ENCODE measurements at places on chromosomes 16 and 17.
A peak's percentile ranks its signal among the peaks of the same experiment; 100 is the strongest.

DNA sequence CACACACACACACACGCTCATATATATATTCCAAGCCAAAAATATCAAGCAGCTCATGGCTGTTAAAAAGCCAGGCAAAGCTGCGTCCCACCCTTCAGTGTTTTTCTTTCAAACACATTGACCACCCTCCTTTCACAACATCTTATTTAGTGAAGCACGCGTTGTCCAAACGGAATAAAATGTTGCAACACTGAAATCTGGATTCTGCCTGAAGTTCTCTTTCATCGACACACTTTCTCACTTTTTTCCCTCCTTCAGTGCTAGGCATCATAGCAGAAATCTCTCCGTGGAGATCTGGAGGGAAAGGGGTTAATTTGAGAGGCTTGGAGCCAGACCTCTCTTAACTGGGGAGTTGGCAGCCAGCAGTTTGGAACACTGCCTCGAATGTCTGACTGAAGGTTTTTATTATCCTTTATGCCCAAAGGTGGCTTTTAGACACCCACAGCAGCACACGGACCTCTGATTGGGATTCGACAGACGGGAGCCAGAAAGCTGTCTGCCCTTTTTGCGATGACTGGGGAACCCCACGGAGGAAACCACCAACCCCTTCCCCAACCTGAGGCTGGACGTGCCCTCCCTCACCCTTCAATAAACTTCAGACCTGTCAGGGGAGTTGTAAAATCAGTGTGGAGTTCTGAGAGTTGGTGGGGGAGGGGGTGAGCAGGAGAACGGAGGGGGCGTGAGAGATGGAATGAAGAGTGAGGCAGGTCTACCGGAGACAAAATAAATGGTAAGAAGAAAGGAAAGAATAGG lies 833.6 kb upstream of the SOX9 start:
- DNase-seq: no peak

GRCh38 chr17:54749157-54749556 lies 151.5 kb upstream of the TOM1L1 start:
- DNase-seq: no peak

DNA sequence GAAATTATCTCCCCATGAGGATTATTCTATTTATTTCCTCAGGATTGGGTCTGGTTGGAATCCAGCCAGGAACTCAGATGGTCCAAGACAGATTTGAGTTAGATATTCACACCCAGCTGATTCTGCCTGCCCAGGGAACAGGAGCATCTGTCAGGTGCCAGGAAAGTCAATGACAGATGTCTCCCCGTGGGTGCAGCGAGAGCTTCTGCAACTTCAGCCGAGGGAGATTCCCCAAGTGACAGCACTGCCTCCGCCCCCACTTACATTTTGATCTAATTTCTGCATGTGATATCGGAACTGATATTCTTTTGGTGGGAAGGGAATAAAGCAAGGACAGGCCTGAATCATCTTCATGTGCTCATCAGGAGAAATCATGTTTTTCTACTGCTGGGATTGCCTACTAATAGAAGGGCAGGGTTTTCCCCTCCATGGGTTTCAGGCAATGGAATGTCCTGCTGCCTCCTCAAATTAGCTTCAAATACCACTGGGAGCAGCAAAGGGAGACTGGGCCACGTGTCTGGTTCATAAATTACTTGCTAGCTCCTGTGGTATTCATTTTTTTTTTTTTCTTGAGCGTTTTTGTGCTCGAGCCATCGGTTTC lies 15.7 kb upstream of the DHX8 start:
- DNase-seq: peak; percentile 90

DNA sequence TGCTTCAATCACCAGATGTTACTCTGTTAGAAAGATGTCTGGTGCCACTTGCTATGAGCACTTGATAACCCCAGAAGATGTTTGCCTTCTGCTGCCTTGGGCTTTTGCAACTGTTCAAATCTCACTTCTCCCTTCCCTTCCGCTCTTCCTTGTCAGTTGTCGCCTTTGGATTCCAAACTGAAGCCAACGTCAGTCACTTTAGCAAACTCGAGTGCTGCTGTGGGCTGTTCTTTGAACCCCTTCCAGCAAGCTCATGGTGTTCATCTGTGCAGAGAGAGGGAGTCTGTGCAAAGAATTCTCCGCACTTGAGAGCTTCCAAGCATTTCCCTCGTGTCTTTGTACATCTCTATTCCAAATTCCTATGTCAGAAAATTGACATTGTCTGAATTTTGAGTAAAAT lies 879.4 kb downstream of the CDH11 start:
- DNase-seq: no peak

GRCh38 chr17:7237266-7237760 lies 1.9 kb downstream of the PHF23 start:
- no peak for DNase-seq

DNA sequence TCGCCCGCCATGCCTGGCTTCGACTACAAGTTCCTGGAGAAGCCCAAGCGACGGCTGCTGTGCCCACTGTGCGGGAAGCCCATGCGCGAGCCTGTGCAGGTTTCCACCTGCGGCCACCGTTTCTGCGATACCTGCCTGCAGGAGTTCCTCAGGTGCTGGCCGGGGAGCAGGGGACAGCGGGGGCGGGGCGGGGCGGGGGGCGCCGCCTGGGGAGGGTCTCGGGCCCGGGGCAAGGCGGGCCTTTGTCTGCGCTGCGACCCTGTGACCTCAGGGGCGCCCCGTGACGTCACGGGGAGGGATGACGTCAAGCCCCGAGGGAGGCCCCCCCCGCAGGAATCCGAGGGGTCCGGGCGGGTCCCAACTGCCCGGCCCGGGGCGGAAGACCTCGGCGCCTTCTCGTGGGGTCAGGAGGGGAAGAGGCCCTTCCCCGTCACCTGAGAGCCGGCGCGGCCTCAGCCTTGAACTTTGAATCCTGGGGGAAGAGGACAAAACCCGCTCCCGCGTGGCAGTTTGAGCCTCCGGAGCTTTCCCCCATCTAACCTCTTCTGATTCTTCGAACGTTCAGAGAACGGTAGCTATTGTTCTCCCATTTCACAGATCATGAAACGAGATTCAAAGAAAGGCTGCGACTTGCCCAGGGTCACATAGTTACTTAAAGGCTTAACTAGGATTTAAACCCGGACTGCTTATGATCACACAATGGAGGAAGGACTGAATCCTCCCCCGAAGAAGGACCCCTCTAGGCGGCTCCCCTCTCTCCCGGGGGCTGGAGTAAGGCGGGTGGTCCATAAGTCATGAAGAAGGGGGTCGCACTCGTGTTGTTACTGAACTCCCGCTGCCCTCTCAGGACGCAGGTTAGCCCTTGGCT lies 527 bp downstream of the TRAF4 start:
- DNase-seq: peak; percentile 70

DNA sequence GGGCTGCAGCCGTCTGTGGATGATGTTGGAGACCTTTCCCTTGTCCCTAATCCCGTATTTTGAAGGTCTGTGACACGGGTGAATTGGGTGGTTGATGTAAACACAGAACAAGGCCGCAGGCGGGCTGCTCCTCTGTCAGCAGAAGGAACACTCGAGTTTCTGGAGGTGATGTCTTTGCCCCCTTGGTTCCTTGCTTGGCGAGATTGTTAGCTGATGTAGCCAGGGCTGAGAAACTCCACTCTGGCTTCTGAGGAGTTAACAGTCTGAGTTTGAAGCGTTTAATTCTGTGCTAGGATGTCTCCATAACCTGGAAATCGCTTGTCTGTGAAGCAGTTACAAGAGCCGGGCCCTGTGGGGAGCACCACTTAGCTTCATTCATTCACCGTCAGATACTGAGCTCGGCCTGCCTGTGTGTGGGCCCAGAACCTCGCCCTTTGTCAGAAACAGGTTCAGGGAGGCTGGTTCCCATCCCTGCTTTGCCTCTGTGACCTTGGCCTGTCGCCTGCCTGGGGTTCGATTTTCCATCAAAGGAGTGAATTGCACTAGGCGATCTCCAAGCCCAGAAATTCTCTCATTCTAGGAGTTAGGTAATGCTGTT lies 1.3 kb downstream of the MAPK8IP3 start:
- peak; percentile 41 for DNase-seq

GRCh38 chr16:80806927-80807340 lies 2.5 kb upstream of the CDYL2 start:
- peak; percentile 41 for DNase-seq

DNA sequence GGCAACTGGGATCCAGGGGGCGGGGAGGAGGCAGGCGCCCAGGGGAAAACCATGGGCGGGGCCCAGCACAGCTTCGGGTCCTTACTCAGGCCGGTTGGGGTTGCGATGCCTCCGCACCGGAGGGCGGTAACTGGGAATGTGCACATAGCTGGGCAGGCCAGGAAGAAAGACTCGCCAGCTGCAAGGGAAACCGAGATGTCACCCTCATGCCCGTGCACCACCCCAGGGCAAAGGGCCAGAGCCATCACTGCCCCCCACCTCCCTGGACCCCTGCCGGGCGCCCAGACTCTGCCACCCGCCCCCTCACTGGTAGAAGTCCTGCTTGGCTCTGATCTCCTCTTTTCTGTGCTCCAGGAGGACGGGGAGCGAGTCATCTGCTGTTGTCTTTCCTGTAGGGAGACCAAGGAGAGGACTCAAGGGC lies 6.7 kb downstream of the ALOX12B start:
- no peak for DNase-seq

DNA sequence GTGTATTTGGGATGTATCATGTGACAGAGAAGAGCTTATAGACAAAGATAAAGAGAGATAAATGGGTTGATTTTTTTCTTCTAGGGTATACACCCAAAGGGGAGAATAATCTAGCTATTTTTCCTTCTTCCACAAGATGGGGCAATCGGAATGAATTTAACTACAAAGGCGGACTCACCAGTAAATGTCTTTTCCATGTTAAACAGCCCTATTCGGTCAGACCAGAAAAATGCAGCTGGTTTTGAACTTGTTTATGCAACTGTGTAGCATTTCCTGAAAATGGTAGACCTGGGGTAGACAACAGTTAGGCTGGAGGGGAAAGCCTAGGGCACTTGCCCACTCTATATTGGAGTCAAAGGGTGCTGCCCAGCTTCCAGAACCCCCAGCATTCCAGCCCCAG lies 477.1 kb downstream of the TOX3 start:
- DNase-seq: no peak

DNA sequence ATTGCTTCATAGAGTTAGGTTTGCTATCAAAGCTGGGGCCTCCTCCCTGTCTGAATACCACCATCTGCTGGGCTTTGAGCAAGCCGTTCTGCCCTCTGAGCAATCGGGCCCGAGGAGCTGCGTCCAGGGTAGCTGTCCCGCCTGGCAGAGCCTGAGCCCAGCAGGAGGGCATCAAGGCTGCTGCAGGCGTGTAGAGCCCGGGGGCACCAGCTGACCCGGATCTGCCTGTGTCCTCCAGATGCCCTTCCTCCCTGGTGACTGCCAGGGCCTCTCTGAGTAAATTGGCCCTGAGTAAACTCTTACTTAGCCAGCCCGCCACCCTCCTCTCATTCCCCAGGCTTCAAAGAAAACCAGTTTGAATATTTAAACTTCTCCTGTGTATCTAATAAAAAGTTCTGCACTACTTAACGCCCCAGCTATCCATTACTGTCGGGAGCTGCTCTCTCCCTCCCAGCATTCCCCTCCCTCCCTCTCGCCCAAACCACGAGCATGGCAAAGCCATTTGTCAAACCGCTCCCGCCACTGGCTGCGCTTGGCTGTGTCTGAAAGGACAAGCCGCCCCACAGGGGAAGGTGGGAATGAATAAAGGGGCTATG lies 16.4 kb downstream of the CDK5RAP3 start:
- no peak for DNase-seq

- DNase-seq: no peak
These were observed 18.7 kb upstream of the MEOX1 start for GRCh38 chr17:43680461-43680860.

- DNase-seq: no peak
These were observed 349.4 kb downstream of the SOX9 start for GRCh38 chr17:72470121-72470705.

DNA sequence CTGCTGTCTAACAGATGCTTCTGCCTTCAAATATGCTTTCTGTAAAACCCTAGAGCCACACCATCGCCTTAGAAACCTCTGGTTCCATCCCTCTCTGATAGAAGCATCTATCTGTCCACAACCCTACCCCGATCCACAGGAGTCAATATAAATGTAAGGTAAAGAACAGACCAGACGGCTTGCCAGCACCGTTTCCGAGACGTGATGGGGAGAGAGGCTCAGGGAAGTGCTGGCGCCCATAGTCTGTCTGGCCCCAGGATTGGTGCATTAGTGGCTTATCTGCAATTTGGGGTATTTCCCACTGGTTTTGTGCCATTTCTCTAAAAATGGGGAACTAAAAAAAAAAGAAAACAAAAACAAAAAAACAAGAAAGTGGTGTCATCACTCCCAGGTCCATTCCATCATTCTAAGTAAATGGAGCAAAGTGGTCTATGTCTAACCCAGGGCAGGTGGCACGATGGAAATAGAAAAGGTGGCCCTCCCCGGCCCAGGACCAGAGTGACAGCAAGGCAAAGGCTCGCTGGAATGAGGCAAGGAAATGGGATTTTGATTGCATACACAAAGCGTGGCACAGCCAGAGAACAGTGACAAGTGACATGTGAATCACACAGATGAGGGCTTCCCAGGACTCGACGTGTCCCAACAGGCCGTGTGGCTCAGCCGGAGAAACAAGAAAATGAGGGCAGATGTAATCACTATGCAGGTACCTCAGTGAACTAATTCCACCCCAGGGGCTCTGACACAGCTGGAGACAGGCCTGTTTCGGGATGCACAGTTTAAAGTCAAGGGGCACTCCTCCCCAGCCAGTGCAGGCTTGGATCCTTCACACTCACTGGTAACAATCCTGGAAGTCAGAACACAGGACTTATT lies 125.6 kb downstream of the GAS7 start:
- no peak for DNase-seq

DNA sequence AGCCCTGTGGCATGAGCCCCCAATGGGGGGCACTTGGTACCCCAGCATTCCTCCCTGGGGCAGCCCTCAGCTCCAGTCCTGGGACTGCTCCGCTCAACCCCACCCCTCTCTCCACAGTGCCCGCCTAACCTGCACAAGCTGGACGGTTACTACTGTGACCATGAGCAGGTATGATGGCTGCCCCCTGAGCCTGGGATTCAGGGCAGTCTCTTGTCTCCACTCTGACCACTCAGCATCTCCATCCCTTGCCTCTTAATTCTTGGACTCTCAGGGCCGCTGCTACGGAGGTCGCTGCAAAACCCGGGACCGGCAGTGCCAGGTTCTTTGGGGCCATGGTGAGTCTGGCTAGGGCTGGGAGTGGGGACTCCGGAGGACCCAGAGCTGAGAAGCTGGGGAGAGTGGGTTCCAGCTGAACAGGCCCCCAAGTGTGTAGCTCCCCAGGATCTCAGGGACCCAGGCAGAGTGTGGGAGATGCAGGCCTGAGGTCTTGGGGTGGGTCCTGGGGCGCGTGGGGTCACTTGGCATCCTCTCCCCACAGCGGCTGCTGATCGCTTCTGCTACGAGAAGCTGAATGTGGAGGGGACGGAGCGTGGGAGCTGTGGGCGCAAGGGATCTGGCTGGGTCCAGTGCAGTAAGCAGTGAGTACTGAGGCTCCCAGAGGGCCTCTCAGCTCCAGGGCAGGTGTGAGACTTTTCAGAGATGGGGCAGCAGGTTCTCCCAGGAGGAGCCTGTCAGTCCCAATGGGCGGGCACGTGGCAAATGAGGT lies 18.0 kb downstream of the ADAM11 start:
- no peak for DNase-seq

DNA sequence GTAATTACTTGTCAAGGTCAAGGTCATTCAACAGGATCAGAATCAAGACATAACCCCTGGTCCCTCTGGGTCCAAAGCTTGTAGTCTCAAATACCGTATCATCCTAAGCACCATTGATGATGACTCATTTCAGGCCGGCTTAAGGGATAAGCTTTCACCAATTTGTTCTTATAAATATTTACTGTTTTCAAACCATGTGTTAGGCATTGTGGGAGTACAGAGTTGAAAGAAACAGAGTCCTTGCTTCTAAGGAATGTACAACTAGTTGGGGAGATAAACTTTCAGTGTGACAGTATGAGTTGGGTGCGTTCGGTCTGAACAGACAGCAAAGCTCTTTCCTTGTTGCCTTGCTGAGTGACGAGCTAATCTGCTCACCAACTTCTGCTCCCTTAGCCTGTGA lies 183.5 kb upstream of the MAF start:
- DNase-seq: no peak
